Bone marrow (tissue), 2 donors: ENCODE measurements at places on chromosomes 4 and X.

DNA sequence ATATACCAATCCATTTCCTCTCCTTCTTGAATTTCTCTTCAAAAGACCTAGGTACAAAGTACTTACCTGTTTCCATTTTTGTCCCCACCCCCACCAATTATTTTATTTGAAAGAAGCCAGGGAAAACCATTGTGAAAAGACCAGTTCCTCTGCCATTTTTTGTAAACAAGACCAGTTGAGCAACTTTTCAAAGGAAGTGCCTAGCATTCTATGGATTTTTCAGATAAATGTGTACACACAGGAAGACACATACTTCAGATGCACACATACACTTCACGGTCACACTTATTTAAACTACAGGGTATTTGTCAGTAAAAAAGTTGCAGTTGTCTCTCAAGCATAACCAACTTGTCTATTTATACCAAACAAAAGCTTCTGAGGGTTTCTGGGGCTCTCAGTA lies 587.2 kb upstream of the KLHL4 start:
- DNase-seq = no peak

GRCh38 chr4:47065051-47065481 lies 33.7 kb downstream of the GABRB1 start:
- no peak for DNase-seq

DNA sequence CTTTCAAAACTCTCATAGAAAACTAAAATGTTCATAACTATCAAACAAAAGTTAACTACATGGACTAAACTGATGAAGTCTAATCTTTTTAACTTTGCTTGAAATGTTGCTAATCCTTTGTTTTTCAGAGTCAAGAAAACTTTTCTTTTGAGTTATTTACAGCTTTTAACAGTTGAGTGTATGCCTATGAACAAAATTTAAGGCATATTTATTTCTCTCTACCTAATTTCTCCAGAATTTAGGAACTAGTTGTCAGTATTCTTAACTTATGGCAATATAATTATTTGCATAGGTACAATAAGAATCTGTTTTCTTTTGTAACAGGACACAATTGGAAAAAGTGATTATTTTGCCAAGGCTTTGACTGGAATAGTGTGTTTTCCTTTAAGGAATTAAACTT lies 23.8 kb downstream of the TENM3 start:
- no peak for DNase-seq

DNA sequence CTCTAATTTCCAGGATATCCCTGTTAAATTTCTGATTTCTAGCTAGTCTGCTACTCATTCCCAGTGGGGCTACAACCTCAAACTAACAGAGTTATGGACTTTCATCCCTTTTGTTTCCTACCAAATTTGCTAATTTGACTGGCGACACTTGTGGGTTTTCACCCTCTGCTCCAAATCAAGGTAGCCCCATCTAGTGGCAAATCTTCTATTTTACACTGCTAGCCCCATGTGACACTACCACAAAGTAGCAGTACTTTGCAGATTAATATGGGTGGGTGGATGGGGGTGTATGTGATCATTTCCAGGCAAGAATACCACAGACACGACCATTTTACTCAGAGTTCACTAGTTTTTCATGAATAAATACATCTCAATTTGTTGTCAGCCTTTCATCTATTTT lies 150.3 kb downstream of the MSL3 start:
- no peak for DNase-seq

GRCh38 chrX:150375243-150375770 lies 12.2 kb downstream of the MAMLD1 start:
- DNase-seq = no peak

DNA sequence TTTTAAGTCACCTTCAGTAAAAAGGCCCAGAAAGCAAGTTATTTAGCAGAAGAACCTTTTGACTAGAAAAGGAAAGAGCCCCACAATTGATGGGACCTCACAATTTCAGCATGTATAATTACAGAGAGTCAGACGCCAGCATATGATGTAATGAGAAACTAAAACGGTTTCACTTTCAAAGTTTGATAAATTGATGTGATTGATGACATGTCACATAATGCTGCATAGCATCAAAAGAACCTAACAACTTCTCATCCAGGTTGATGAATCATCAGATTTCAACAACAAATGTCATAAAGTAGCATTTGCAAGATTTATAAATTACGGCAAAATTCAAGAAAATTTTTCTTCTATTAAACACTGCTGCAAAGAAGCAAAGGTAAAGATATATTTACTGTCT lies 3.9 kb upstream of the GAR1 start:
- no peak for DNase-seq

DNA sequence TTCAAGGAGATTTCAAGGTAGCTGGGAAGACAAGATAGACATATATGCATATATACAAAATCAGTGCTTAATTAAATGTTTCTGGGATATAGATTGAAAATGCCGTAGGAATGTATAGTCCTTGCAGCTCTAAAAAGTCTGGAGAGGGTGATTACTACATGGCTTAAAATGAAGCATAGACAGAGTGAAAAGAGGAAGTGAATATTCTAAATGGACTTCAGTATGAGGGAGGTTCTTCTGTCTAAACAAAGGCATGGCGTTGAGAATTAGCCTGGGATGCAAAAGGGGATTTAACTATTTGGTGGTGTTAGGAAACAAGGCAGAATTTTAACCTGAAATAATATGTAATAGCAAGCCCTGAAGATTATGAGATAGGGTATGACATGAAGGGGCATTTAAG lies 141.5 kb upstream of the FRMPD4 start:
- DNase-seq = no peak

DNA sequence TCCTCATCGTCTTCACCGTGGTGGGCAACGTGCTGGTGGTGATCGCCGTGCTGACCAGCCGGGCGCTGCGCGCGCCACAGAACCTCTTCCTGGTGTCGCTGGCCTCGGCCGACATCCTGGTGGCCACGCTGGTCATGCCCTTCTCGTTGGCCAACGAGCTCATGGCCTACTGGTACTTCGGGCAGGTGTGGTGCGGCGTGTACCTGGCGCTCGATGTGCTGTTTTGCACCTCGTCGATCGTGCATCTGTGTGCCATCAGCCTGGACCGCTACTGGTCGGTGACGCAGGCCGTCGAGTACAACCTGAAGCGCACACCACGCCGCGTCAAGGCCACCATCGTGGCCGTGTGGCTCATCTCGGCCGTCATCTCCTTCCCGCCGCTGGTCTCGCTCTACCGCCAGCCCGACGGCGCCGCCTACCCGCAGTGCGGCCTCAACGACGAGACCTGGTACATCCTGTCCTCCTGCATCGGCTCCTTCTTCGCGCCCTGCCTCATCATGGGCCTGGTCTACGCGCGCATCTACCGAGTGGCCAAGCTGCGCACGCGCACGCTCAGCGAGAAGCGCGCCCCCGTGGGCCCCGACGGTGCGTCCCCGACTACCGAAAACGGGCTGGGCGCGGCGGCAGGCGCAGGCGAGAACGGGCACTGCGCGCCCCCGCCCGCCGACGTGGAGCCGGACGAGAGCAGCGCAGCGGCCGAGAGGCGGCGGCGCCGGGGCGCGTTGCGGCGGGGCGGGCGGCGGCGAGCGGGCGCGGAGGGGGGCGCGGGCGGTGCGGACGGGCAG lies 792 bp downstream of the ADRA2C start:
- DNase-seq = no peak

GRCh38 chrX:150163221-150163930 lies 199.7 kb upstream of the MAMLD1 start:
- no peak for DNase-seq

DNA sequence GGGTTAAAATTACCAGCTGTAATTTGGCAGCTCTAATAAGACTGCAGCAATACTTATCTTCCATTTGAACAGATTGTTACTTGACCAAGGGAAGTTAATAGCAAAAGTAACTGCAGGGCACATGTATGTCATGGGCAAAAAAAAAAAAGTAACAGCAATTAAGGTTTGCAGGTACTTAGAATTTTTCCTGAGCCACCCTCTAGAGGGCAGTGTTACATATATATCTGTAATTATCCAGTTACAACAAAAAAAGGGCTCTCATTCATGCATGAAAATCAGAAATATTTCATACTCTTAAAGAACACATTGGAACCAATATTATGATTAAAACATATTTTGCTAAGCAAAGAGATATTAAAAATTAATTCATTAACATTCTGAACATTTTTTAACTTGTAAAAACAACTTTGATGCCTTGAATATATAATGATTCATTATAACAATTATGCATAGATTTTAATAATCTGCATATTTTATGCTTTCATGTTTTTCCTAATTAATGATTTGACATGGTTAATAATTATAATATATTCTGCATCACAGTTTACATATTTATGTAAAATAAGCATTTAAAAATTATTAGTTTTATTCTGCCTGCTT lies 25.1 kb downstream of the XIAP start:
- no peak for DNase-seq

GRCh38 chr4:163500586-163500985 lies 6.1 kb downstream of the TMA16 start:
- no peak for DNase-seq

- DNase-seq = no peak
Measured at GRCh38 chr4:36081185-36081584, 163.1 kb downstream of the ARAP2 start.

DNA sequence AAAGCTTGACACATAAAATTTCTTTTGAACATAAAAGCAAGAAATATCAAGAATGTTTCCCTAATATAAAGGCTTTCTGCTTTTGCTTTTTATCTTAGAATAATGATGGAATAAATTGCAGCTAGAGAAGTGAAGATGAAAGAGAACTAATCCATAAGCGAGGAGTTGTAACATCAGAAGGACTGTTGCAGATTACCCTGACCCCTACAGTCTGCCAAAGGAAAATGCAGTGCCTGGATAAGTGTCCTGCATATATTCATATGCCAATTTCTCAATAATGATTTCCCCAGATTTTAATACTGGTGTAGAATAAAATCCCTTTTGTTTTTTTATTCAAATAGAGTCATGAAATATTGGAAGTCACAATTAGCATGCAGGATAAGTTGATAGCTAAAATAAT lies 115.9 kb downstream of the MAGEC2 start:
- no peak for DNase-seq

DNA sequence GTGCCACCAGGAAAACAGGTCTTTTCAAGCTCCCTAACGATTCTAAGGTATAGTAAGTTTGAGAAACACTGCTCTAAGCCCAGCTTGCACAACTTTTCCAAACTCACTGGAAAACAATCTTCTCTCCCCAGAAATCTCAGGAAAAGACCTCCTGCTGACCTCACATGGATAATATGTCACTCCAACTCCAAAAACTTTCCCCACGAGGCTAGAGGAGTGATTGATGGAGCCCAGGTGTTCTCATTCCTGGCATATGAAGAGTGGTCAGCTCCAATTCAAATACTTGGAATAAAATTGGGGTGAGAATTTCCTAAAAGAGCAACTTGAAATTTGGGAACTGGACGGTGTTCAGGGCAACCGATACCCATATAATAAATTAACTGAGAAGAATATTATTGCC lies 299.9 kb downstream of the PPP4R3C start:
- no peak for DNase-seq

DNA sequence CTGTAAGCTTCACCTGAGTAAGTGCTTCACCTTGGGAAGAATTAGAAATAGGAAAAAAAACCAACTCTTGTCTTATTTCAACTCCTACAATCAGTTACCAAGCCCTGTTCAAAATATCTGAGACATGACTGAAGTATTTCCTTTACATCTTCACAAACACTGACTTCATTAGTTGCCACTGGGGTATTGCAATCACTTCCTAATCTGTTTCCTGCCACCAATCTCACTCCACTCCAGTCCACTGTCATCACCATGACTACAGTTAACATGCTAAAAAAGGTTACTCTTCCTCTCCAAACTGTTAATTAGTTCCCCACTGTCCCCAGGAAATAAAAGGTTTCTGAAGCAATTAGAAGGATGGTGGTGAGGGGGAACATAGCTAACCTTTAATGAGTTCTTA lies 3.3 kb upstream of the SUPT20HL1 start:
- DNase-seq = no peak

GRCh38 chrX:12690646-12691045 lies 100.6 kb upstream of the PRPS2 start:
- DNase-seq = no peak

DNA sequence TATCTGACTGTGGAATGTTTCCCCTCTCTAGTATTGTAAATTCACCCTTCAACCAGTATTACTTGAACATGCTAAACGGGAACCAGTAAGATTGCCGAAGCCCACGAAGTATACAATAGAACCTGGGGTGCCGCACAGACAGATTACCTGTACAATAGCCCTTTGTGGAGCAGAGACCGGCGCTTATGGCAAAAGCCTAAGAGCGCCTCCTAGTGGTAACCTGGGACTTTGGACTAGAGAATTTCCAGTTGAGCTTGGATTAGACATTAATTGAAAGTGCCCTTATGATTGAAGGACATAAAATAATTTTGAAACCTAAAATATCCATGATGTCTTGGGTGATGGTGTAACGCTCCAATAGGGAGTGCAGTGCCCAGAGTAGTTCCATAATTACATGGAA lies 14.1 kb downstream of the ZNF157 start:
- DNase-seq = peak; percentile 25

GRCh38 chr4:77635876-77636275 lies 30.3 kb downstream of the CXCL13 start:
- no peak for DNase-seq

GRCh38 chr4:100083289-100083688 lies 107.0 kb downstream of the DDIT4L start:
- DNase-seq = no peak

DNA sequence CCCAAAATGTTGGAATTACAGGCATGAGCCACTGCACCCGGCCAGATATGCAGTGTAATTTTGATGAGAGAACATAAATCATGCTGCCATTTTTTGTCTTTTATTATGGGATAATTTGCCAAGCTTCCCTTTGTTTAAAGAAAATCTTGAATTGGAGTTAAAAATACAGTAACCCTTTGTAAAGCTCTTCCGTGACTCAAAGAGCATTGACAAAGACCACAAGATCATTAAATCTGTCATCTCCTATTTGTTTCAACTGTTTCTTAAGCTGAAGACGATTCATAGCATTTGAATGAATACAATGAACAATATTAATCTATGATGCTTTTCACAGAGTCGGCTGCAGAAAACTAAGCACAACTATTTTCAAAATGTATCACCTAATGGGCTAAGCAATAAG lies 132.6 kb downstream of the ANAPC4 start:
- DNase-seq = no peak

GRCh38 chrX:22987452-22987851 lies 12.3 kb upstream of the DDX53 start:
- no peak for DNase-seq

DNA sequence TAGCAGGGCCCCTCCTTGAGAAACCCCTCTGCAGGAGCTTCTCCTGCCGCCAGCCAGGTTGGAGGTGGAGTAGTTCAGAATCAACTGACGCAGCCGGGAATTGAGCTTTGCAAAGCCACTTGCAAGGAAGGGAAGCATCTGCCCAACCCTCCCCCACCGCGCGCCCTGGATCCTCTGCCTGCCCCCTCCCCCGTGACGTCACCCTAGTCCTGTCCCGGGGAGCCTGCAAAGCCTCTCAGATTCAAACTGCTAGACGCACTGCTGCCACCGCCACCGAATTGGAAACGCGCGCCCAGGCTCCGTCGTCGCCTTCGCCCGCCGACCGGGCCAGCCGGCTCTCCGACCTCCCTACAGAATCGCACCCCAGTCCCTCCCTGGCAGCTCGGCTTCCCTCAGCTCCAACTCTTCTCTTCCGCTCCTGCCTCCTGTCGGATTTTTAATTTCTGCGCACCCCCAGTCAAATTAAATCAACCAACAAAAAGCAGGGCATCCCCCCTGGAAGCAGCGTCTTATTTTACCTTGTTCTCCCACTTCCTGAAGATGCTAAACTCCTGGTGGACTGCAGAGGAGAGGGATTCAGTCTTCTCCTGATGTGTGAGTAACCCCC lies 3.8 kb downstream of the SLITRK2 start:
- no peak for DNase-seq

GRCh38 chr4:81605271-81605670 lies 133.6 kb upstream of the RASGEF1B start:
- no peak for DNase-seq
